Suppressor macrophage treated with lipopolysaccharide for 4 hours (primary cell): ENCODE measurements at places on chromosomes 7 and 10.

DNA sequence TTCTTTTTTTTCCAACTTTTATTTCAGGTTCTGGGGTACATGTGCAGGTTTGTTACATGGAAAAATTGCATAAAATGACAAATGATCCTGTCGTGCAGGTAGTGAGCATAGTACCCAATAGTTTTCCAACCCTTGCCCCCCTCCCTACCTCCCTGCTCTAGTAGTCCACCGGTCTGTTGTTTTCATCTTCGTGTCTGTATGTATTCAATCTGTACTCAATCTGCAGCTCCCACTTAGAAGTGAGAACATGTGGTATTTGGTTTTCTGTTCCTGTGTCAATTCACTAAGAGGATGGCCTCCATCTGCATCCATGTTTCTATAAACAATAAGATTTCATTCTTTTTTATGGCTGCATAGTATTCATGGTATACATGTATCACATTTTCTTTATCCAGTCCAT lies 151.3 kb downstream of the C1GALT1 start:
- DNase-seq, result no peak

DNA sequence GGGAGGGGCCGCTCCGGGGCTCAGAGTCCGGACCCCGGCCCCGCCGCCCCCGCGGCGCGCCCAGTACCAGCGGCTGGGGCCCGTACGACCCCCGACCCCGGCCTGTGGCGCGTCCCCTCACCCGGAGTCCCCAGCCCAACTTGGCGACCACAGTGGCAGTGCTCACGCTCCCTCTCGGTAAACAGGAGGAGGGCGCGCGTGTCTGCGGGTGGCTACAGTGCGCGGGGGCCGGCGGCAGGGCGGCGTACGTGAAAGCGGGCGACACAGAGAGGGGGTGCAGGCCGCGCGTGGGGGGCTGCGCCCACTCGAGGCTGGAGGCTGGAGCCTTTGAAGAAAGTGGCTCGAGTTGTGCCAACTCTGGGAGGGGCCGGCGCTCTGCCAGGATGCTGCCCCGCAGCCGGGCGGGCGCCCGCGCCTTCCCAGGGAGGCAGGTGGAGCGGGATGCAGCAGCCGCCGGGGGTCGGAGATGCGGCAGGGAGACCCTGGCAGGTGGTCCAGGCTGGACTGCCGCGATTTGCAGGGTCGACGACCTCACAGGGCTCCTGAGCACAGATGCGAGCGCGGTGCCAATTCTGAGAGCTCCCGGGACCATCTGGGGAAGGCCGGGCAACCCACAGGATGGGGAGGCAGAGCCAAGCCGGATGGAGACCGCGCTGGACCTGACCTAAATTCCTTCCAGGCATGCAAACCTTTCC lies 655 bp downstream of the PTPRE start:
- DNase-seq, result peak; percentile 47

DNA sequence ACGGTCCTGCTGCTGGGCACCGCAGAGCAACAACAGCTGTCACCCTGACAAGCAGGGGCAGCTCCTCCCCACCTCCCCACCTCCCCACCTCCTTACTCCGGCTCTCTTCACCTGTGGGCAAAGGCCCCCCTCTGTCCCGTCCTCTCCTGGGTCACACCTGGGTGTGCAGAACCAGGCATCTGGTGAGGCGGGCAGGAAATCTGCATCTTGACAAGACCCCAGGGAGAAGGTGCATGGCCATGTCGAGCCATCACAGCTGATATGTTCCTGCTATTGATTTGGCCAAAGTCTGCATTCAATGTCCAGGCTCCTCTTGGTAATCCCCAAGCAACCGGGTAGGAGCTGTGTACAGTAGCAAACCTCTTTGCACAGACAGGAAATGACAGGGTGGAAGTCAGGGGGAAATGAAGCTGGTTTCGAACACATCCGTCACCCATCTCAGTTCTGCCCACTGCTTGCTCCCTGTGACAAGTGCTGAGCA lies 554.2 kb downstream of the DNAJB6 start:
- no peak for DNase-seq

- no peak for DNase-seq
Observed at GRCh38 chr7:33433357-33433756, 304.0 kb downstream of the BBS9 start.

GRCh38 chr10:72218325-72218724 lies 2.2 kb upstream of the ASCC1 start:
- DNase-seq, result peak; percentile 41

- no peak for DNase-seq
Observed at GRCh38 chr7:23211589-23211988, 29.7 kb downstream of the NUP42 start.
